ENCODE measurements at places on chromosomes 7 and 10. TPM values are rescaled to one million over a fixed set of nuclear protein-coding genes. Genes with fewer than 3 reads are reported as not detected.
A peak's percentile ranks its signal among the peaks of the same experiment; 100 is the strongest.

Gene IDI2
- 0.33 TPM for total RNA-seq

Gene CPN1
- not detected for total RNA-seq

Gene ZPBP
- total RNA-seq, result not detected

Gene SAMD9L
- 3.7 TPM for total RNA-seq

Gene SORCS1
- total RNA-seq, result 2.9 TPM

Gene C1QL3
- total RNA-seq, result not detected

DNA sequence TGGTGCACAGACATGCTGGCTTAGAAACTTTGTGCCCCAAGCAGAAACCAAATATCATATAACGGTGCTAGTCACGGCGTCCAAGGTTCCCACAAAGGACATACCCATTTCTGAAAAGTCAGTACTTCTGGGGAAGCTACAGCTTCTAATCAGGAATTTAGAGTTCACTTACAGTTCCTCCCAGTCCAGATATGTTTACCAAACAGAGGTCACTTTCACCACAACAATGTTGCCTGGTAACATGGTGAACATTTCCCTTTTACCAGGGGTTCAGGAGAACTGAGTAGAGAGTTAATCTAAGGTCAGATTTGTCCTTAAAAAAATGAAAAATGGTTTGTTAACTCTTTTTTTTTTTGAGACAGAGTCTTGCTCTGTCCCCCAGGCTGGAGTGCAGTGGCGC lies 265.9 kb upstream of the MKLN1 start:
- DNase-seq, result no peak

DNA sequence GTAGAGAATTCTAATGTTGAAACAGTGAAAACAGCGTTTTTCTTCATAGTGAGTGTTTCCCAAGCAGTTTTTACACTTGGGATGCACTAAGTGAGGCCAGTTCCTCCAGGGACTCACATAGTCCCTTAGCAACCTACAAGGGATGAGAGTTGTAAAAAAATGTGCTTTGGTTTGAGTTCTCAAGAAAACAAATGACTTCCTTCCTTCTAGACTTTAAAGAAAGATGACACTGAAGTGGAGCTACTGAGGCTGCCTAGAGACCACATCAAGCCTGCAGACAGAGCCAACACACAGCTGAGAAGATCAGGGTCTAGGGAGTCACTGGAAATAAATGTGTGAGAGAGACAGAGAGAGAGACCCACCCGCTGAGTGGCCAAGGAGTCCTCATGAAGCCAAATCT lies 264.4 kb downstream of the TNS3 start:
- DNase-seq, result no peak

GRCh38 chr7:81704595-81704994 lies 65.3 kb downstream of the HGF start:
- no peak for DNase-seq

DNA sequence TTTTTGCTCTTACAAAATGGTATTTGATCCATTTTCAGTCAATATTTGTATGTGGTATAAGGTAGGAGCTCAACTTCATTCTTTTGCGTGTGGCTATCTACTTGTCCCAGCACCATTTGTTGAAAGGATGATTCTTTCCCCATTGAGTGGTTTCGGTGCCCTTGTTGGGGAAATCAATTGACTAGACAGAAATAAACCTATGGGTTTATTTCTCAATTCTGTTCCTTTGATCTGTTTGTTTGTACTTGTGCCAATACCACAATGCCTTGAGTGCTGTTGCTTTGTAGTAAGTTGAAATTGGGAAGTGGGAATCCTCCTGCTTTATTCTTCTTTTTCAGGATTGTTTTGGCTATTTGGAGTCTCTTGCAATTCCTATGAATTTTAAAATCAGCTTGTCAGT lies 41.0 kb downstream of the SNX10 start:
- DNase-seq, result no peak

- peak; percentile 53 for DNase-seq
These were observed 83.9 kb downstream of the CXCL12 start for GRCh38 chr10:44300666-44301649.

DNA sequence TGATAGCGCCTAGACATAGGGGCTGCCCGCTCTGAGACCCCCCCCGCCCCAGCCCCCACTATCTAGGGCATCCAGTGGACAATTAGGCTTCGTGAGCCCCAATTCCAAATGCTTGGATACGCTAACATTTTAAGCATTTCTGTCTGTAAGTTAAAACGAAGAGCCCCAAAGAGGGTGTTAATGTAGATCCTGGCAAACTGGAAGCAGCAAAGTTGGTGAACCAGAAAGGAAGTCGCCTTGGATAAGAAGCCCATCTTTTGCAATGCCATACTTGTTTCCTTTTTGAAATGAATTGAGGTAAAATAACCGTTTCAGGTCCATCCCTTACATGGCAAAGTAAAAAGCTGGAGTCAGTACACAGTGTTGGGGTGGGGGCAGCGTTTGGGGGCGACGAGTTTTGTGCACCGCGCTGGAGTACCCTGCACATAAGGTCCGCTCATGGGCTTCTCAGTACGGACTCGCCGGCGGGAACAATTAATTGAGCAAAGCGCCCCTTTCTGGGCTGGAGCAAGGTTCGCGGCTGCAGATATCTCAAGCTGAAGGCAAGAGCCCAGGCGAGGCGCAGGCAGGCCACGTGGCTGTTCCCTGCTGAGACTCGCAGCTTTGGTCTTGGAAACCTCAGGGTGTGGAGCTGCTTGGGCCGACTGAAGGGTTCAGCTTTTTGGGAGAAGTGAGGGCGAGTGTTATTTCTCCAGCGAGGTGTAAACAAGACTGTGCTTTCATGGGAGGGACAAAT lies 1.4 kb upstream of the TWIST1 start:
- no peak for DNase-seq

- DNase-seq, result no peak
These were observed 26.1 kb upstream of the DUSP5 start for GRCh38 chr10:110471566-110472139.

DNA sequence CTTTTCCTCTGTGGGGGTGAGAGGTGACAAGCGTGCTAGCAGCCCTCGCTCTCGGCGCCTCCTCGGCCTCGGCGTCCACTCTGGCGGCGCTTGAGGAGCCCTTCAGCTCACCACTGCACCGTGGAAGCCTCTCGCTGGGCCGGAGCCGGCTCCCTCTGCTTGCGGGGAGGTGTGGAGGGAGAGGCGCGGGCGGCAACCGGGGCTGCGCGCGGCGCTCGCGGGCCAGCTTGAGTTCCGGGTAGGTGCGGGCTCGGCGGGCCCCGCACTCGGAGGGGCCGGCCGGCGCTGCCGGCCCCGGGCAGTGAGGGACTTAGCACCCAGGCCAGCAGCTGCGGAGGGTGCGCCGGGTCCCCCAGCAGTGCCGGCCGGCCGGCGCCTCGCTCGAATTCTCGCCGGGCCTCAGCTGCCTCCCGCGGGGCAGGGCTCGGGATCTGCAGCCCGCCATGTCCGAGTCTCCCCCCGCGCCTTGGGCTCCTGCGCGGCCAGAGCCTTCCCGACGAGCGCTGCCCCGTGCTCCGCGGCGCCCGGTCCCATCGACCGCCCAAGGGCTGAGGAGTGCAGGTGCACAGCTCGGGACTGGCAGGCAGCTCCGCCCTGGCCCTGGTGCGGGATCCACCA lies 352.8 kb upstream of the PODXL start:
- no peak for DNase-seq

DNA sequence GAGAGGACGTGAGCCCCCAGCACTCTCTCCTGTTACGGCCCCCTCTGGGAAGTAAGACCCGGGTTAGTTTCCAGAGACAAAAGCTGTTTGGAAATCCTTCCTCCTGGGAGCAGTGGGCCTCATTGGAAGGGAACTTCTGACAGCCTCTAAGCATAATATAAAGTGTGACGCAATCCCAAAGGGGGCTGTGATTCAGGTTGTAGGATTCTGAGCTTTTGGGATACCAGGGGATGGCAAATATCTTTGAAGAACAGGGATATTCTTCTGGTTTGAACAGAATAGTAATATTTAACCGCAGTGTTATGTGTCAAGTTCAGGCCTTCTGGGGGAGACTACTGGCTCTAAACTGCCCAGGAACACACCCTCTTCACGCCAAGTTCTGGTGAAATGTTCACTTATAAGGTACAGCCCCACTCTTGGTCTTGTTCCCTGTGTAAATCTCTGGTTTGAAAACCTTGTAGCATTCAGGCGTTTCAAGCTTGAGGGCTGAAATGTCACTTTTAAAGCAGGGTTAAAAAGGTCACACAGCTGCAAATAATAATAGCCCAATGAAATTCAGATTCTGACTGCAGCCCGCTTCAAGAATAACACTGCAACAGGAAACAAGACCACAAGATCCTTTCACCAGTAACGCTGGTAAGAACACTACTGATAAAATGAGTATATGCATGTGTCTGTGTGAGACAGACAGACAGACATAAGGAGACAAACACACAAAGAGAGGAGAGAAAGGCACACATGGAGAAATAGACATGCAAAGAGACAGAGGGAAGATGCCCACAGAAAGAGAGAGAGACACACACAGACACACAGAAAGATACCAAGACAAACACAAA lies 69.0 kb downstream of the CREB5 start:
- DNase-seq, result no peak

- DNase-seq, result no peak
These were observed 133.8 kb upstream of the UNC5B start for GRCh38 chr10:71078454-71079145.

DNA sequence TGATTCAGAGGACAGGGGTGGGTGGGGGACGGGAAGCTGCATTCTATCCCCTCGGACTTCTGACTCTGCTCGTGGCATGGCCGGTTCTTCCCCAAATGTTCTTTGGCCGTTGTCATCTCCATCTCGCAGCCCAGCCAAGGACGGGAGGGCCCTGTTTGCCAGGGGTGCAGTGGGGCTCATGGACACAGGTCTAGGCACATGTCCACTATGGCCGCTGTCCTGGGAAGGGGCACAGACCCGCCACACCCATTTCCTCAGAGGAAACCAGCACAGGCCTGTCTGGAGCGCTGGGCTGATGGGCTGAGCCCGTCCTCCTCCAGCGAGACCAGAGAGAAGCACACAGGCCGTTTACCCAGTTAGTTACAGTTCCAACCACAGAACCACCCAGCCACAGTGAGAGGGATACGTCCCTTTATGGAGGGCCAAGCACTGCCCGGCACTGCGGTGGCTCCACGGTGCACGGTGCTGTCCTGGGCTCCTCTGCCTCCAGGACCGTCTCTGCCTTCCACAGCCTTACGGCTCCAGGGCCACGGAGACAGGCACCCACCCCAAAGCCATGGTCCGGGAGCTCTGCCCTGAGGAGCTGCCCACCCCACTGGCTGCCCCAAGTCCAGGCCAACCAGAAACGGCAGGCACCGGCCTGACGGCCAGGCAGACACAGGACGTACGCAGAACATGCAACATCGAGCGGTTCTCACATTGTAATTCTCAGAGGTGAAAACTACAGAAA lies 20.2 kb downstream of the DPYSL4 start:
- DNase-seq, result no peak

Data from left ventricle myocardium inferior (tissue), 1 donor.